ENCODE measurements at places on chromosomes 4 and X.

GRCh38 chr4:8577972-8578371 lies 2.2 kb upstream of the GPR78 start:
- ATAC-seq = no peak

- ATAC-seq = no peak
These were observed 26.2 kb downstream of the ATXN3L start for GRCh38 chrX:13293700-13294099.

GRCh38 chr4:123919576-123920098 lies 523.0 kb downstream of the SPRY1 start:
- ATAC-seq = no peak

DNA sequence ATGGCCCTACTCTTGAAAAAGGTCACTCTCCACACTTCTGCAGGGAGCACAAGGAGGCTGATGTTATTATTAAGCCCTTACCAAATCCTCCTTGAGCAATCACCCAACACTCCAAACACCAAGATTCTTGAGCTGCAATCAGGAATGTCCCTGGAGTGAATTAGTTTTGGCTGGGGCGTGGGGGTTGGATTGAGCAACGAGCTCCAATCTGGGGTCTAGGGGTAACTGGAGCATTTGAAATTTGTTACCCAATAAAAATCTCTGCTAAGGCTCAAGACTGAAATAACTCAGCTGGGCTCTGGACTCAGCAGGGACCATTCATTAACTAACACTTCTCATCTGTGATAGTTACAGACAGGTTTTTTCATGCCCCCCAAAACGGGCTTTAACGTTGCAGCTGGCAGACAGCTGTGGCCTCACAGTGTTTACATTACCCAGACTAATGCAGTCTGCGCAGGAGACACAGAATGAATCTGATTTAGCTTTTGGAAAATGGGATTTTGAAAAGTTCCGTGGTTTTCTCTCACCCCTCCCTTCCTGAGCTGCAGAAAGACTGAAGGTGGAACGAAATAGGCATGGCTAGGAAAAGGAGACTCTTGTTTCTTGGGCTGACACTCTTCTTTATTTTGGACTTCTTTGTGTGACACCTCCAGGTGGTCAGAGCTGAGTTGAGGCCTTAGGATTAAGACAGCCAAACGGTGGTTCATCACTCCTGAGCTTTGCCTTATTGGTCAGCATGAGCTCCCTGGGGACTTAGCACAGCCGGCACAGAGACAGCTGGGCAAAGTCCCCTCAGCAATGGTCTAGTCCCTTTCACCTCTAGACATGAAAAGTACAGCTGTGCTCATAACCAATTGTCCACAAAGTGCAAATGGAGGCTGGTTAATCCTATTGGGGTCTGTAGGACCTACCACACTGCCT lies 26.6 kb downstream of the PLAC1 start:
- ATAC-seq = no peak

DNA sequence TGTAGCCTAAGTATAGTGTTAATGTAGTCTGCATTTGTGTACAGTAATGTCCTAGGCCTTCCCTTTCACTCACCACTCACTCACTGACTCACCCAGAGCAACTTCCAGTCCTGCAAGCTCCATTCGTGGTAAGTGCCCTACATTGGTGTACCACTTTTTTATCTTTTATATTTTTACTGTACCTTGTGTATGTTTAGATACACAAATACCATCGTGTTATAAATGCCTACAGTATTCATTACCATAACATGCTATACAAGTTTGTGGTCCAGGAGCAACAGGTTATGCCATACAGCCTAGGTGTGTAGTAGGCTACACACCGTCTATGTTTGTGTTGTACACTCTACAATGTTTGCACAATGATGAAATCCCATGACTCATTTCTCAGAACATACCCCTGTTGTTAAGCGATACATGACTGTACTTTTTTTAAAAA lies 15.4 kb downstream of the TSPAN5 start:
- peak; percentile 76 for ATAC-seq

DNA sequence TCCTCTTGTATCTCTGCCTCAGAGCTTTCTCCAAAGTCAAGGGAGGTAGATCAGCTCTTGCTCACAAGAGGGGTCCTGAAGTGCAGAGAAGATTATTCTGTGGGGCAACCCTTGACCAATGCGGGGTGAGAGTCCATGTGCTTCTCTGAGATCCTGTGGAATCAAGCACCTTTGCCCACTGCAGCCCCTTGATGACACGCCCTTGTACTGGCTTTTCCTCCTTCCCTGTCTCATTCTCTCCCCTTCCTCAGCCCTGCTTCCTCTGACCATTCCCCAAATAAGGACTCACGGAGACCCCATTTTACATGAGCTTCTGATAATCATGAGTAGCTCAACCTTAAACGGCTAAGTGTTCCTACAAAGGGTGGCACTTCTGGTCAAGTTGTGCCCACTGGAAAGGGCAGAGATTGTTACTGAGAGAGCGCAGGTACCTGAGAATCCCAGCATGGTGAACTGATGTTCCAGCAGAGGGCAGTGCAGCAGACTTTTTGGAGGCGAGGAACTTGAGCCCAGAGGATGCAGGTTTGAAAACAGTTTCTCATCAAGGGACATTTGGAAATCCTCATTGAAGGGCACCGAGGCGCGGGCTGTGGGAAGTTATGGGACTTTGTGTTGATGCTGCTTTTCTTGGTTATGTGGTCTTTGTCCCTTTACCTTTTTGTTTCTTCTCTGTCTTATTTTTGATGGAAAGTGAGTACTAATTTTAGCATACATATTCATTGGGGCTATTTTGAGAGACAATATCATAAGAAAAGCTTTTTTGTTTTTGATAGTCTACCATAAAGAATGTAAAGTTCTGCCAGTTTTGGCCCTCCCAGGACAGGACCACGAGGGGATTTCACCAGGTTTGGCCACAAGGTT lies 201.3 kb downstream of the RBM46 start:
- no peak for ATAC-seq

- ATAC-seq = no peak
These were observed 109.8 kb upstream of the ANXA3 start for GRCh38 chr4:78441756-78442155.

GRCh38 chr4:6109842-6110560 lies 90.3 kb downstream of the JAKMIP1 start:
- ATAC-seq = no peak

DNA sequence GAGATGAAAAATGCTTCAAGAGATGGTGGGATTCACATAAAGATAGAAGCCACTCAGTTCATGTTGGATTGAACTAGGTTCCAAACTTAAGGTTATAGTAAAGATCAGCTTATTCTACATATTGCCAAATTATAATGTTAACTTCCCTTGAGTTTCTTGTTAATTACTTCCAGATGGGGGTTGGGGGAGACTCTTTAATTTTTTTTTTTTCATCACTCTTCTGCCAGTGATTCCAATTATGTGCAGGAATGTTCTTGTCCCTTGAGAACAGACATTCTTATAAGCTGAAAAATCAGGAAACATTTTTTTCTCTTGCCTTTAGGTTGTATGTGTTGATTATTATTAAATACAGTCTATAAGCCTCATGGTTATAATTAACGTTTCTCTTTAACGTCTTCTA lies 30.0 kb downstream of the MND1 start:
- ATAC-seq = no peak

- ATAC-seq = peak; percentile 9
These were observed 41.1 kb downstream of the PPP3CA start for GRCh38 chr4:101306225-101306624.

DNA sequence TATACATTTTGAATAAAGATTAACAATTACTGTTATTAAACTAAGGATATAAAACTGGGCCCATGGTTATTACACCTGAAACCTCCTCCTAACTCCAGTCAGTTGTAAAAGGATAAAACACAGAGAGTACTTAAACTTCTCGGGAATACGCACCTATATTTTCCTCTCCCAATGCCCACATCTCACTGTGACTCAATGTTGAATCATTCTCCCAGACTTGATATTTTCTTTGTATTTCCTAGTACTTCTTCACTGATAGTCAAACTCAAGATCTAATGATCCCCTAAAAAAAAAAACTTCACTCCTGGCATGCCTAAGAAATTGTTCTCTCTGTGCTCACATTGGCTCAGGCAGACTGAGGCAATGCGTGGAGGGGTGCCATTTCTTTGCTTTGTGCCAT lies 212.5 kb upstream of the DKK2 start:
- no peak for ATAC-seq

DNA sequence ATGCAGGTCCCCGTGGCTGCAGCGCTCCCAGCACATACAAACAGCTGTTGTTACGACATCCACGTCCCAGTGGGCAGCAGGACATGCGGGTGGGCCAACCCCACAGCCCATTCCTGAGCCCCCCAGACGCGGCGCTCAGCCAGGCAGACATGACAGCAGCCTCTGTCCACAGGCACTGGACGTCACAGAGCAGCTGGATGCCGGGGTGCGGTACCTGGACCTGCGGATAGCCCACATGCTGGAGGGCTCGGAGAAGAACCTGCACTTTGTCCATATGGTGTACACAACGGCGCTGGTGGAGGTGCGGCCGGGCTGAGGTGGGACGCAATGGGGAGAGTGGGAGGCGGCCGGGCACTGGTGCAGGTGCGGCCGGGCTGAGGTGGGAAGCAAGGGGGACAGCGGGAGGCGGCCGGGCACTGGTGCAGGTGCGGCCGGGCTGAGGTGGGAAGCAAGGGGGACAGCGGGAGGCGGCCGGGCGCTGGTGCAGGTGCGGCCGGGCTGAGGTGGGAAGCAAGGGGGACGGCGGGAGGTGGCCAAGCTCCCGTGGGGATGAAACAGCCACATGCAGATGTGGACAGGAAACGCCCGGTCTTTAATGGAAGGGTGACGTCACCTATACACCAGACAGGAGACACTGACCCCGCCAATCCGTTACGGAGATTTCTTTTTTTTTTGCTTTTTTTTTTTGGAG lies 9.4 kb downstream of the PLCXD1 start:
- ATAC-seq = no peak

DNA sequence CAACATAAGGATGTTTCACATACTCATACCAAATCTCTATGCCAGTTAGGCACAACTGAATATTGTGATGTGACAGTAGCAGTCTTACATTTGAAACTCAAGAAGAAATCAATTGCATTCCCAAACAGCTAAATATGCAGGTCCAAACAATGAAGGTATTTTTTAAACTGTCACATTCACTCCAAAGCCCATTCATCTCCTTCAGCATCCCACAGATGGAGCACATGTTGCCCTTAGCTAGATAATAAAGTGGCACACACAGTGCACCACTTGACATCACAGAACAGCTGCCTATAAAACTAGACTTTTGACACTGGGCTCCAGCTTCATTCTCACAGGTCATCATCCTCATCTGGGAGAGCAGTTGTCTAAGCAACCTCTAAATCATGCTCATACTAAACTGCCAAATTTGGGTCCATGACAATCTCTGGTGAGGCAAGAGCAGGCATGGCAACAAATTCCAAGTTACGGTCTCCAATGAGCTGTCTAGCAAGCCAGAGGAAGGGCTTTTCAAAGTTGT lies 26.2 kb upstream of the ARHGEF6 start:
- ATAC-seq = no peak

- no peak for ATAC-seq
These were observed 1008.1 kb upstream of the TENM3 start for GRCh38 chr4:181234951-181235680.

DNA sequence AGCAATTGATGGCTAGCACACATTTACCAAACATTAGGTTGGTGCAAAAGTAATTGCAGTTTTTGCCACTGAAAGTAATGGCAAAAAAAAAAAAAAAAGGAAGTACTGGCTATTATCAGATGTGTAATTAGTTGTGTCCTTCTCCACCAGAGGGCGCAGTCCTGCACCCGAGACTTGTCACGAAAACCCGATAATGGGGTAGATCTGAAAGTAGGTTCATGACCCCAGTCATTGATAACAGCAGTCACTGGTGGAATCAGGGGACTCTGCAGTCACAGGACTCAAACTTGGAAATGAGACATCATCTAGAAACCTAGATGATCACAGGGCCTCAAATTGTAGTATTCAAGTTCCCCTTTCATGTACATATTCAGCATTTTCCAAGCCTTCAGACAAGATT lies 13.1 kb upstream of the ACOT9 start:
- ATAC-seq = peak; percentile 93

DNA sequence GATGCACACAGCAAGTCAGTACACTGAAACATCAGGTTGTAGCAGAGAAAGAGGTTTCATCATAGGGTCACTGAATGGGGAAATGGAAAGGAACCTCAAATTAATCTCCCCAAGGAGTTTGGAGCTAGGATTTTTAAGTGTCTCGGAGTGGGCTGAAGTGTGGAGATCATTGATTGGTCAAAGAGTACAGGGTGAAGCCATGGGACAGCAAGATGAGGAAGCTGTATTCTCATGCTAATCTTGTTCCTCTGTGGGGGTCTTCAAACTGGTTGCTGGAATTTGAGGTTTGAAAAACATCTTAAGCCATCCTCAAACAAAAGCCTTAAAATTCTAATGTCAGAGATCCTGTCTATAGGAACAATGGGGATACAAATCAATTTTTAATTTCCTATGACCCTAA lies 78.8 kb upstream of the TEX13A start:
- ATAC-seq = no peak

GRCh38 chrX:70264784-70265183 lies 3.4 kb upstream of the ARR3 start:
- ATAC-seq = no peak

DNA sequence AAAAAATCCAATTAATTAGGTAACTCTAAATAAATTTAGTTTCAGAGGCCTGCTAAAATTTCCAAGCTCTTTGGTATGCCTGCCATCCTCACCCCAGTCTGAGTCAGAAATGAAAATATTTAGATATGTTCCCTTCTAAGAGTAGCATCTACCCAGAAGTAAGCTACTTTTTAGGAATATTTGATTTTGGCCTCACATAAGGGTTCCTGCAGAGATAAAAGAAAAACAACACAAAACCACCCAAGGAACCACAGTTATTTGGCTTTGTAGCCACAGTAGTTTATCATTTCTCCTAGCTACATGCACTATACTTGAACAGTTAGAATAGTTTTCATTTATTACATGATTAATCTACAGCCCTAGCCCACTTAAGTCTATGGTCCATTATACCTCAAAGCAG lies 192.6 kb upstream of the FAM241A start:
- no peak for ATAC-seq

DNA sequence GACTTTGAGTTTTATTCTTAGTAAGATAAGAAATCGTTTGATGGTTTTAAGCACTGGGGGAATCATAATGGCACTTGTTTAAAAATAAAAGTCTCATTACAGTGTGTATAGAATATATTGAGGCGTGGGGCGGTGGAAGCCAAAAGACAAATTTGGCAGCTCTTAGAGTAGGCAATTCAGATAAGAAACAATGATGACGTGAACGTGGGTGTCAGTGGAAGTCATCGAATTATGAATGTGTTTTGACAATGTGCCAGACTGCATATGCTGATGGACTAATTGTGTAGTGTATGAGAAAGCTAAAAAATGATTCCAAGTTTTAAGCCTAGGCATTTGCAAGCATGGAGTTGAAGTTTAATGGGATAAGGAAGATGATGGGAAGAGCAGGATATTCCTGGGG lies 35.8 kb downstream of the SPANXD start:
- ATAC-seq = no peak

GRCh38 chr4:139795527-139796314 lies 130.1 kb downstream of the MGST2 start:
- ATAC-seq = no peak

DNA sequence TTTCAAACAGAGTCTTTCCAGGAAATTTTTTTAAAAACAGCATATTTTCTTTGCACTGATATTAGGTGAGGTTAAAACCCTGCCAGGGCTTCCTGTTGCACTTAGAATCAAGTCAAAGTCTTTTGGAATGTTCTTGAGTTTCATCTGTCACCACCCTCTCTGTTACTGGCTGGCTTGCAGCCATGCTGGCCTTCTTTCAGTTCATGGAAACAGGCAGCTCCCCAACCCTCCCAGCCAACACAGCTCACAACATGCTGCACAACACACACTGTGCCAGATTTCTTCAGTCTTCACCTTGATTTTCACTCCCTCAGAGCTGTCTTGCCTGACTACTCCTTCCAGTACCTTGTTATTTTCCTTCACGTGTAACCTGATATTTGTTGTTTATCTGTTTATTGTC lies 129.5 kb downstream of the KCNIP4 start:
- no peak for ATAC-seq
